AG10803 (cell line): ENCODE measurements at places on chromosomes 3 and 15.

DNA sequence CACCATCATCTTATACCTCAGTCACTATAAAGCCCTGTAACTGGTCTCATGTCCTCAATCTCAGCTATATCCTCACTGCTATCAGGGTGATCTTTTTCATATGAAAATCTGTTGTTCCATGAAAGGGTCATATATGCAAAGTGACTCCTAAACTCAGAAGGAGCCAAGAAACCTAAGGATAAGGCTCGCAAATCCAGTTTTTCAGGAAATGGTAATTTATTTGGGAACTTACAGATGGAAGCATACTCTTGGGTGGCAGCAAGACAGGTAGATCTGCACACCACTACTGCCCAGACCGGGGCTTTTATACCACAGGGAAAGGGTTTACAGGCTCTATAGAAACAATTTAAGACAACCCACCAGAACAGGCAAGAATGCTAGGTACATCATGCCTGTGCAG lies 272.3 kb downstream of the UBE2E2 start:
- DNase-seq = no peak

DNA sequence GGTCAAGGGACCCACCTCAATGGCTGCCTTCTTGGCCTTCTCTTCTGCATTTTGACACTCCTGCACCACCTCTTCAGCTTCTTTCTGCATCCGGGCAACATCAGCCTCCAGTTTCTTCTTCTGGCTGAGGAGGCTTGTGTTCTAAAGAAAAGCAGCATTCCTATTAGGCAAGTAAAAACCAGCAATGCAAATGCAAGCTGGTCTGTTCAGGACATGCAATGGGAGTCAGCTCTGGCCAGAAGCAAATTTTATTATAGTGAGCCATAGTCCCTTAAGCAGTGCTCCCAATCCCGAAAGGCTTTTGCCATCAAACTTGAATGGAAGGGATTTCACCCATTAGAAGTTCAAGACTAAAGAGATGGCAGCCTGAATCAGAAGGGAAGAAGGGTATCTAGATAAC lies 97.7 kb downstream of the HHLA2 start:
- no peak for DNase-seq

DNA sequence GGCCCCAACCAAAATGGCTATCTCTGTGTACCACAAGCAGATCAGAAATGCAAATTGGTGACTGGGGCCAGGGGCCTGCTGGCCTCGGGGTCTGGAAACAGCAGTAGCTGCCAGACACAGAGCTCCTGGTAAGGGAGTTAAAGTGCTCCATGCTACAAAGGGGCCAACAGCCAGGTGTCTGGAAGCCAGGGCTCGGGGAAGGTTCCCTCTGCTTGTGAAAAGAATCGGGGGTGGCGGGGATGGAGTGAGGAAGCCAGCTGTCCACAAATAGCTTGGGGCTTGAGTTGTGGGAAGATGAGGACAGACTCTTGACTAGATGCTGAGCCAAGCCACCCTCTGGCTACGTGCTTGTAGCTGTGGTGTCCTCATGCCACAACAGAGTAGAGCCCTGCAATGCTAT lies 39.3 kb downstream of the CHRD start:
- peak; percentile 11 for DNase-seq

DNA sequence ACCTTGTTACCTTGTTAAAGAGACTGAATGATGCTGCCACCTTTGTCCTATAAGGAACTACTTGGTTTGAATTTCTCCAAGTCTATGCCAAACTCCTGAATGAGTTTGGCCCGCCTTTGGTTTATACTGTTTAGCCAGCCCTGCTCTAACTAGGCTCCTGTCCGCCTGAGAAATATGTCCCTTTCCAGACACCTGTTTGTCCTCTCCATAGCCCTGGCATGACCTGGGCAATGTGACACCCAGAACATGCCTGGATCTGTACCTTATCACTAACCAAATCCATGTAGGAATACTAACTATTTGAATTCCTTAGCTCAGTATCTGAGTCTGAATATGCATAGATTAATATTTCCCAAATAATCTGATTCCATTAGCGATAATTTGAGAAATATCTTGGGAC lies 24.4 kb upstream of the TMC3 start:
- DNase-seq = no peak

- peak; percentile 76 for DNase-seq
Measured at GRCh38 chr3:152737021-152737908, 97.7 kb upstream of the P2RY1 start.

- no peak for DNase-seq
Measured at GRCh38 chr3:31948280-31948679, 32.8 kb downstream of the OSBPL10 start.

DNA sequence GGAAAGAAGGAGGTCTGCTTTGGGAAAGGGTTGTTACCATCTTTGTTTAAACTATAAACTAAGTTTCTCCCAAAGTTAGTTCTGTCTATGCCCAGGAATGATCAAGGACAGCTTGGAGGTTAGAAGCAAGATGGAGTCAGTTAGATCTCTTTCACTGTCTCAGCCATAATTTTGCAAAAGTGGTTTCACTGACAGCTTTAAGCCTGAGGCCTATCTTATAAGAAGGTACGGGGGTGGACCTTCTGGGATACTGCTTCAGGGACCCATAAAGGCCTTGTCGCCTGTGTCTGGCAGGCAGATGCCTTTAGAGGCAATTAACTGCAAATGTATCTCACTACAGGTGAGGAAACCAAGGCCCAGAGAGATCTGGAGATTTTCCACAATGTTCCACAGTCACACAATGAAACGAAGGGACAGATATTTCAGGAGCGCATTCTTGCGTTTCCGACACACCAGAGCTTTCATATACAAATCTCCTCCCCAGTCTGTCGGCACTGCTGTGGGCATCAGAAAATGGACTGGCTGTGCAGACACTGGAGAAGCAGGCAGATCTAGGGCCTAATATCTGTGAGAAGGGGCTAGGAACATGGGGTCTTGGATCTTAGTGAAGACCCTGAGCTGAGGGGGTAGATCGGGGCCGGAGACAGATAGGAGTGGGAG lies 169.5 kb upstream of the SMAD3 start:
- DNase-seq = no peak

DNA sequence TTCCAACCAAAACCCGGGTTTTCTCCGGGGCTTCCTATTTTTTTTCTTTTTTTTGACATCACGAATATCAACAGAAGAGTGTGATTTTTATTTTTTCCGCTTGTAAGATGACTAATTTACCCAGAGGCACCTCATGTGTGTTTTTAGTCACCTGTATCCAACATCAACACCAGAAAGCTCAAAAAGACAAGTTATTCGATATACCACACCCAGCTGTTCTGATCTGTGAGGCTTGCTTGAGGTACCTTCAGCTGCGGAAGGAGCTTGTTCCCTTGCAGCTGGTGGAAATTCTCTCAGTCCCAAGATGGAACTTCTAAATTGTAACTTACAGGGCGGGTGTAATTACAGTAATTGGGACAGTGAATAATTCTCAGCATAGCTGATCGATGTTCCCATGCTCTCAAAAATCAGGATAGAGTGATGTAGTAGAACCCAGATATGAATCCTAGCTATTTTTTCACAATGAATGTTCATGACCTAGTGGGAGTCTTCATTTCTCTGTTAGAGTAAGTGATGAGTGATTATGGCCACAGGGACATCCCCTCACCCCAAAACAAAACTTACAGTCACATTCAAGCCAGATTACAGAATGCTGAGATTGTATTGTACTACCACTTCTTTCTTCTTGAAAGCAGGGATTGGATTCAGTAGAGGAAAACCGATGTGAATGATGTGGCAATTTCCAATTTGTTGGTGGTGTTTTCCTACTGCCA lies 232.1 kb downstream of the AGBL1 start:
- no peak for DNase-seq

GRCh38 chr3:63050548-63051177 lies 175.4 kb upstream of the CADPS start:
- peak; percentile 25 for DNase-seq

GRCh38 chr3:11914041-11914440 lies 67.4 kb upstream of the TAMM41 start:
- no peak for DNase-seq

DNA sequence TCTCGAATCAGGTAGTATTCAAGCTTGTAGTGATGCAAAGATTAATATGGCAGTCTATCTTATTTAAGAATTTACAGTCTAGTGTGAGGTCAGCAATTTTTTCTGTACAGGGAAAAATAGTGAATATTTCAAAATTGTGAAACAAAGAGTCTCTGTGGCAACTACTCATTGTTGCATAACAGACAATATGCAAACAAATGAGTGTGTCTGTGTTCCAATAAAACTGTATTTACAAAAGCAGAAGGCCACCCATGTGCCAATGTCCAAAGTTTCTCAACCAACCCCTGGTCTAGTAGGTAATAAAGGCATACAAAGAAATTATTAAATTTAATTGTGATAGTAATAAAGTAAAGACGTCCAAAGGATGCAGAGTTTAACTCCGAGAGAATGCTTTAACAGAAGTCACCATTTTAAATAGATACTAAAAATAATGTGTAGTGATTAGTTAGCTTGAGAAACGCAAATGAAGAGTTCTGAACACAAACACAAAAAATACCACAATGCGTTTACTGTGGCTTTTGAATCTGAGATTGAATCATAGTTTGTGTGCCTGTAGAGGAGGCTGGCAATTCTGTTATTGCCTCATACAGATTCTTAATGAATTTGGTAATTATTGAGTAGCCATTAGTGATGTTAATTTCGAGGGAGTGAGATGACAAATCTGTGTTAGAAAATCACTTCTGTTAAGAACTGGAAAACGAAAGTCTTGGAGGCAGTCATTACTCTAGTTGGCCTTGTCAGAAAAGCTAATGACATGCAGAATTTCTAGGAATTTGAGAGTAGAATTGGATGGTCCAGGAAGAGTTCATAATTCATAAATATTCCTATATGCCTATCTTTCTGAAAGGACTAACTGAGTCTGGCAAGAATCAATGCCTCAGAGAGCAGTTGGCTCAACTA lies 48.7 kb downstream of the CADM2 start:
- DNase-seq = no peak

- DNase-seq = no peak
Measured at GRCh38 chr3:169940470-169941181, 26.0 kb upstream of the SEC62 start.

GRCh38 chr3:150985711-150986110 lies 13.2 kb upstream of the CLRN1 start:
- no peak for DNase-seq

GRCh38 chr3:71724584-71725270 lies 475 bp downstream of the EIF4E3 start:
- DNase-seq = no peak

- DNase-seq = no peak
Measured at GRCh38 chr3:185521349-185522138, 22.7 kb upstream of the TMEM41A start.

DNA sequence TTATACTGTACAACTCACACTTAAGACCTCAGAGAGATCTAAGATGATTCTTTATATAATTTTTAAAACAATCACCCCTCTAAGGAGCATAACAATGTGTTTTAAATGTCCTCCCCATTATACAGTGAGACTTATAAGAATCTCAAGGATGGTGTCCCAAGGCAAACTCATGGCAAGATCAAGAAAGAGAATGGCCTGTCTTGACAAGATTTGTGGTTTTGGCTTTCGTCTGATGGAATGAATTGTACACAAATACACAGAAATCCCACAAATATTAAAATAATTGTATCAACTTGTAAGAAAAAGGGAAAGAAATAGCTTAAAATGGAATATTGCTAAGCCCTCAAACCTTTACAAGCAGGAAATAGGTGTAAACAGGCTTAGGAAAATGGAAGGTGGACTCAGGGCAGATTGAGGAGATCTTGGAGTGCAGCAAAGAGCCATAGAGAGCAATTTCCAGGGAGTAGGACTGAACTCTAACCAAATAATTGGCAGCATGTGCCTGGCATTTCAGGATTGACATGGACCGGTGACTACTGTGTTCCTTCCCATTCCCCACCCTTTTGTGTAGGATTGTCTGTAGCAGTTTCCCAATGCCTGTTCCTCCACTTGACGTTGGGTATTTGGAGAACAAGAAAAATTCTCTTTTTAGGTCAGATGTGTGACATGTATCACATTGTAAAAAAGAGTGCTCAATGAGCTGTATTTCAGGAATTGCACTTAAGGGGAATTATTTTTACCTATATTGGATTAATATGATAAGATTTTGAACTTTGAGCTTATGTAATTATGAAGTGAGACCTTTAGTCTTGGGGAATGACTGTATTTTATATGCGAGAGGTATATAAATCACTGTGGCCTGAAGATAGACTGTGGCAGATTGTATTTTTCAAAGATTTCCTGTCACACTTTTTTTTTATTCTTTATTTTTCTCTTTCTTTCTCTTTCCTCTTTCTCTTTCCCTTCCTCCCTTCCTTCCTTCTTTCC lies 317.8 kb upstream of the SLITRK3 start:
- no peak for DNase-seq

DNA sequence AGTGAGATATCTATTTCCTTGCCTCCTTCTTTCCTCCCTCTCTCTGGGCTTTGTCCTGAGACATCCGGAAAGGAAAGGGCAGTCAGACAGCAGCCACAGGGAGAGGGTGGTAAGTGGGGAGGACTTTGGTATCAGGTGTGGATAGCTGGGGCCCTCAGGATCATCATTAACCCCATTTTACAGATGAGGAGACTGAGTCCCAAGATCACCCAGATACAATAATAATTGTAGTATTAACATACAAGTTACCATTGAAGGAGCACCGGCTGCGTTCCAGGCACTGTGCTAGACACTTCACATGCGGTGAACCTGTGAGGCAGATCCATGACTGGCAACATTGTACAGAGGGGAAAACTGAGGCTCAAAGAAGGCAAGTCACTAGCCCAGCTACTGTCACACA lies 15.2 kb upstream of the LINGO1 start:
- no peak for DNase-seq

GRCh38 chr15:43893956-43894355 lies 67.2 kb downstream of the WDR76 start:
- peak; percentile 24 for DNase-seq

- no peak for DNase-seq
Measured at GRCh38 chr3:122930063-122930997, 97.2 kb downstream of the SEMA5B start.

GRCh38 chr3:88093266-88093665 lies 34.2 kb downstream of the ZNF654 start:
- DNase-seq = no peak

GRCh38 chr3:119715105-119715504 lies 12.3 kb downstream of the CFAP91 start:
- DNase-seq = no peak

GRCh38 chr15:41116116-41116961 lies at the start of gene INO80:
Gene INO80, minus strand, starts transcription at chr15:41116280. Its CDS starts 19,970 bp downstream, at chr15:41096310.
- DNase-seq = peak; percentile 98
